ENCODE measurements at places on chromosomes 11 and 22.
A peak's percentile ranks its signal among the peaks of the same experiment; 100 is the strongest.

- no peak for DNase-seq
These were observed 57.3 kb upstream of the EIF3D start for GRCh38 chr22:36586271-36586670.

DNA sequence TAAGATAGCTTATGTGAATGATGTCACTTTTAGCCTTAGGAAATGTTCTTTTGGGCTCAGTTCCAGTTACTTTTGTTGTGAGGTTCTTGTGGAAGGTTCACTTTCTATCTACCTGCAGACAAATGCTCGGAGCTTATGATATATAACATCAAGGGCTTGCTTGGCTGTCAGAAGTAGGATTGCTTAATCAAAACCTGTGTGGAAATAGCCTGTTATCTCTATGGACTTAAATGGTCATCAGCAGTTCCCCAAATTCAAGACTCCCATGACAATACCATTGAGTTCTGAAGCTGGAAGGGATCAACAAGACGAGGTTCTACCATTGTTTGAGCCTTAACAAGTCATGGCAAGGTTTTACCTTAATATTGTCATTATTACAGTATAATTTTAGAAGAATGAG, 43.8 kb downstream of the FLI1 start:
- DNase-seq, result no peak

DNA sequence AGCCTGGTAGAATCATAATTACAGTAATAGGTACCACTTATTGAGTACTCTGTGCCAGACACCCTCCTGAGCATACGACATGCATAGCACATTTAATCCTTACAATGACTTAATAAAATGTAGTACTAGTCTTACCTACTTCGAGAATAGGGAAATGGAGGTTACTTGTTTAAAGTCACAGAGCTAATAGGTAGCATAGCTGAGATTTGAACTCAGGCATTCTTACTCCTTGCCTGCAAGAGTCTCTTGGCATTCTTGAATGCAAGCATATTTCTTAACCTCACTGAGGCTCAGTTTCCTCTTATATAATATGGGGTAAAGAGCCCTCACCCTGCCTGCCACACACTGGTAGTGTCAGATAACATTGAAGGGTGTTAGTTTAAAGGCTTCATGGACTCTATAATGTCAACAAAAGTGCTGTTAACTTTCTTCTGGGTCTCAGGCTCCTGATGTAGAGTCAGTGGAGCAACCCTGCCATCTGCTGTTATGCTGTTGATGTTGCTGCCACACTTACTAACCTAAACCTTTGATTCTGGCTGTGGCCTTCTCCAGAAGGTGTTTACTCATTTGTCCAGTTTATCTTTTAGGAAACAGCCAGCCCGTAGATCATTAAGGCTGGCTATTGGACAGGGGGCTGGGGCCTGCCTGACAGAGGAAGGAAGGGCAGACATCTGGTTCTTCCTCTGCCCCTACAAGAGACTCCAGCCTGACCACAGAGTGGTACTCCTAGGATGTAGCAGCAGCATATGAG, 18.9 kb downstream of the LIMK2 start:
- DNase-seq, result no peak

DNA sequence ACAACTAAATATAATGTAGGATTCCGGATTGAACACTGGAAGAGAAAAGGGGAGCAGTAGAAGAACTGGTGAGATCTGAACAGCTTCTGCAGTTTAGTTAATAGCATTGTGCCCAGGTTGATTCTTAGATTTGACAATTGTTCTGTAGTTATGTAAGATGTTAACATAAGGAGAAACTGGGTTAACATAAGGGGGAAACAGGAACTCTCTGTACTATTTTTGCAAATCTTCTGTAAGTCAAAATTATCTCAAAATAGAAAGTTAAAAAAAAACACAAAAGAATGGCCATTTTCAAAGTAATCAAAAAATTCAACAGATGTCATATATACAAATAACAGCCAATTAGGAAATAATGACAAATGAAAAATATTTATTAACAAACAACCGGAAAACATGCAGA, 18.7 kb upstream of the LRP5 start:
- no peak for DNase-seq

DNA sequence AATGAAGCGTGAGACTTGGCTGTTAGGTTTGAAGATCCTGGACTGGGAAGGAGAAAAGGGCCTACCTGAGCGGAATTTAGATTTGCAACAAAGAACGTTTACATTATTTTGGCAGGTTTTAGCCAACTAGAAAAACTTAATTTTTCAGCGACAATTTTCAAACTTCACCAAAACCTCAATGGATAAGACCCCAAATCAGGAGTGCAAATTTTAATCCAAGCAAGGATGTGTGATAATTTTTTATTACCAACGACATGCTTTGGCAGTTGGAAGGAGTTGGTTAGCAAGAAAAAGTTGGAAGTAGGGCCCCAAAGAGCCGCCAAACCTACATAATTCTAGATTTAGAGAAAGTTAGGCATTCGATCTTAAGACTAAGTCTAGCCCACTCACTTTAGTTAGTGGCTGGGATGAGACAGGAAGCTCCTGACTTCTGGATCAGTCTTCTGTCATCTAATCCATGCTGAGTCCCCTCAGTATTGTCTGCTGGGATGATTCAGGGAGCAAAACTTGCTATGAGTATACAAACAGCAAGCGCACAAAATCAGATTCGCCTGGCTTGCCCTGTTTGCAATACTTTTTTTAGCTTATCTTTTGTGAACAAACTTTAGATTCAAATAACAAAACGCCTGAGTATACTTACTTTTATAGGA, 787 bp upstream of the RDX start:
- no peak for DNase-seq

DNA sequence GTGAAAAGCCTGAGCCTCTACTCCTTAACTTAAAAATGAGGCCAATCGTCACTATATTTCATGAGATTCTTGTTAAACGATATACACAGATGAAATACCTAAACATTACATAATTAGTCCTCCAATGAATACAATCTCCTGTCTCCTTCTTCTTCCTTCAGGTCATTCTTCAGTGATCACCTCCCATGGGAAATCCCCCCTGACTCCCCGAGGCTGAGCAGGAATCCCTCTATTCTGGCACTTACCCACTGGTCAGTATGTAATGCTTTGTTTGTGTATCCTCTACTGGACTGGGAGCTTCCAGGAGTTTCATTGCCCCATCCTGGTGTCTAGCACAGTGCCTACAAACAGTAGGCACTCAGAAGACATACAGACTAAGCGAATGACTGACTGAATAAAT, 52.3 kb downstream of the RAB38 start:
- no peak for DNase-seq

DNA sequence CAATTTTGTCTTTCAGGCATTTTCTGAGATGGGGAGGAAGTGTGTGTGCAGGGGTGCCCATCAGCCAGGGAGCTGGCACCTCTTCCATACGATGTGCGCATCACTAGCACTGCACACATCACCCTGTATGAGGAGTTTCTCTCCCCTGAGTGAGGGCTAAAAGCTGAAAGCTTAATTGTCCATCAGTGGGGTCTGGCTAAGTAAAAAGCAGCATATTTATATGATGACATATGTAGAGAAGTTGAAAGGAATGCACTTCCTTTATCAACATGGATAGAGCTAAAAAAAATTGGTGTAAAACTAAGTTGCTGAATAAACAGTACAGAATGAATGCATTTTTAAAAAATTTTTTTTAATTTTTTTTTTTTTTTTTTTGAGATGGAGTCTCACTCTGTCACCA, 4.0 kb downstream of the VSTM5 start:
- DNase-seq, result no peak

GRCh38 chr11:120988603-120989002, 35.3 kb upstream of the TBCEL start:
- no peak for DNase-seq

GRCh38 chr11:48055292-48056132, 75.2 kb downstream of the PTPRJ start:
- peak; percentile 6 for DNase-seq

DNA sequence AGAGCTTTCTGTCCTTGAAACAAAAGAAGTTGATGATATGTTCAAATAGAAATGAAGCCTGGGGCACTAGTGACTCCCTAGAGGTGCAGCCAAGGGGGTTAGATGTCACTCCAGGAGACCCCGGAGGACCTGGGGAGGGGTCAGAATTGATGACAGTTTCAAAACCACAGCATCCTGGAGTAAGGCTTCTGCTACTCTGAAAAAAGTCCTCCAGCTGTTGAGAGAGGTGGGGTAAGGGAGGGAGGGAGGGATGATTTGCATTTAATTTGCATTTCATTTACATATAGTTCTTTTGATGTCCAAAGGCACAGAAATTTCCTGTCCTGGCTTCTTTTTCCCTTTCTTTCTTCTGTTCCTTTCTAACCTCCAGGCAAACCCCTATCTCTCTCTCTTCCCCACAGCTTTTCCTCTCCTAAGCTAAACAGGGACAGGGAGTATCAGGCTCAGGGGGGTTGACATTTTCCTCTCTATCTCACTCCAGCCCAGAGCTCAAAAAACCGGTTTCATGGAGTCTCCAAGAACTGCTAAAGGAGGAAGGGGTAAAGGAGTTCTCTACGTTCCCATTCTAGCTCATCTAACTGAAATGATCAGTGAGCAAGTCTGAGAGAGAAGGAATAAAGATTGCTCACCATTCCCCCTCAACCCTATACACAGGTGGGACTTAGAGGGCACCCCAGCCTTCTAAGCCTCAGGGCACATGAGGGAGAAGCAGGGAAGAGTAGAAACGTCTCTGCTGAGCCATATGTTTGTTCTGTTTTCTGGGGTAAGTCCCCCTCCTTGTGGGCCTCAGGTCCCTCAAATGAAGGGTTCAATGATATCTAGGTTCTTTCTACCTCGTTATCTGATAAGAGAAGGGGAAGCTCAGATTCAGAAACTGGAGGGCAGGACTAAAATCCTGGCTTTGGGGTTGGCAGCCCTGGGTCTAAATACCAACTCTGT, 3.5 kb upstream of the POU2F3 start:
- no peak for DNase-seq

- DNase-seq, result no peak
These were observed 731.1 kb upstream of the LUZP2 start for GRCh38 chr11:23765682-23766252.

DNA sequence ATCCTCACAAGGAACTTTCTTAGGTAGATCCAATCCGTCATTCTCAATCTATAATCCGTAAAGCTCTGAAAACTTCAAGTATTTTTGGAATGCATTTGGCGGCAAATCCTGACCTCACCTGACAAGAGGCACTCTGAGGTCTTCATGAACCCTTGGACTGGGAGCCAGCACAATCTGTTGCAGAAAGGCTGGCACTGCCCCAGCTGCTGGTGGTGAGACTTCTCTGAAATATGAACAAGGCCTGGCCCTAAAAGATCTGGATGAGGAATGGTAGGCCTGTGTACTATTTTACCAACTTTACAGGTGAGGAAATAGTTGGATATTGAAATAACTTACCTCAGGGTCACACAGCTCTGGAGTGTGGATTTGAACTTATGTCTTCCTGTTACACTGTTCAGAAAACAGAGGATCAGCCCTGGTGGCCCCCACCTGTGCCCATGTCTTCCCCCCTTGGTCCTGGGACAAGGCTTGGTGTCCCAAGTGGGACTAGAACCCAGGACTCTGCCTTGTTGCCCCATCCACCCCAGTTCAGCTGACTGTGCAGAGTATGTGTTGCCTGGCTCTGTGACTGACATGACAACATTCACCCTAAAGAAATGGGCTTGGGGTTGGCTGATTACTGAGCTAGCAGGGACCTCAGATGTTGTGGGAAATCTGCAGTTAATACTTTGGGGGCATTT, 471.4 kb downstream of the MN1 start:
- DNase-seq, result no peak

- DNase-seq, result no peak
These were observed 132.3 kb downstream of the OPCML start for GRCh38 chr11:133399855-133400625.
